ENCODE measurements at places on chromosomes 6 and 20. TPM values are rescaled to one million over a fixed set of nuclear protein-coding genes. Genes with fewer than 3 reads are reported as not detected.
A peak's percentile ranks its signal among the peaks of the same experiment; 100 is the strongest.

- no peak overlapping the region for H3K4me3 ChIP-seq
- no peaks in the 10 kb centered on the region for H3K36me3 ChIP-seq
- DNase-seq: no peak
- no peak overlapping the region for H3K27ac ChIP-seq
- H3K4me1 ChIP-seq: peaks cover 10% of the 10 kb centered on the region
Observed at GRCh38 chr6:47737406-47737805, 39.0 kb downstream of the ADGRF4 start.

The LGSN gene
- total RNA-seq: 0.30 TPM

The TRMT11 gene
- total RNA-seq: 41.8 TPM

The RAET1E gene
- 3.9 TPM for total RNA-seq

The IMPG1 gene
- not detected for total RNA-seq

DNA sequence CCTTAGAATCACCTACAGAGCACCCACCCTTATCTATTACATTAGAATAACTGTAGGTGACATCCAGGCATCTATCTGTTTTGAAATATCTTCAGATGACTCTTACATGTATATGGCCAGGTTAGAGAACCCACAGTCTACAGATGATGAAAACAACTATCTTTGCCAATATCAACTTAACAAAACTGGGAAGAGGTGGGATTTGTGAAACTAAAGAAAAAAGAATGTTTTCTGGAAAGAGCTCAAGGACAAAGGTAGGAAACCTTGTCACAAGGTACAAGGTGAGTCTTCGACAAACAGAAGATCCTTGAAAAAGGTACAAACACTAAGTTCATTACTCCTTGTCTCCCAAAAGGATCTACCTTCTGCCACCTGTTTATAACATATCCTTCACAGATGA is 47.0 kb upstream of the DST start:
- no peak overlapping the region for H3K4me3 ChIP-seq
- no peaks in the 10 kb centered on the region for H3K36me3 ChIP-seq
- no peaks in the 10 kb centered on the region for H3K27me3 ChIP-seq
- H3K4me1 ChIP-seq: peaks cover 38% of the 10 kb centered on the region

The TGM6 gene
- total RNA-seq: not detected

GRCh38 chr6:72963946-72964345 is 261.4 kb downstream of the KHDC1L start:
- DNase-seq: no peak
- no peak overlapping the region for H3K27ac ChIP-seq
- H3K4me3 ChIP-seq: no peak overlapping the region
- H3K27me3 ChIP-seq: no peaks in the 10 kb centered on the region
- peaks cover 5% of the 10 kb centered on the region for H3K4me1 ChIP-seq

DNA sequence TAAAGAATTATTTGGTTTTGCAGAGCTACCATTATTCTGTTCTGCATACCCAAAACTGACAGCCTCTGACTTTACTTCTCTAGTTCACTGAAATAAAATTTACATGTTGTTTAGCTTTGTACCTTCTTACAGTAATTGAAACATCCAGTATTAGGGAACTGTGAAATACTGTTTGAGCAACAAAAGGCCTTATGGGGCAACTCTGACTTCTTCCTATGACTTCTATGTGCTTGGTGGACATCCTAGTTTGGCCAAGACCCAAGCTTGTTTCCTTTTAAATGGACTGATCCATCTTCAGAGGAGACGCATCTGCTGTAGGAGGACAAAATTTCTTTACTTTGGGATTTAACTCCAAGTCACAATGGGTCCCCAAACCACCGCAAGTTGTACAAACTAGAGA is 44.7 kb downstream of the NR2E1 start:
- H3K4me1 ChIP-seq: no peaks in the 10 kb centered on the region
- H3K27me3 ChIP-seq: no peaks in the 10 kb centered on the region
- H3K36me3 ChIP-seq: 0 out of 2 replicates have a peak, but pooled peaks cover 2% of the 10 kb centered on the region
- DNase-seq: no peak
- H3K27ac ChIP-seq: no peak overlapping the region

The PTCHD4 gene
- 1.1 TPM for total RNA-seq

GRCh38 chr6:93859971-93860370 is 440.6 kb upstream of the EPHA7 start:
- H3K4me3 ChIP-seq: no peak overlapping the region
- no peak overlapping the region for H3K27ac ChIP-seq
- H3K4me1 ChIP-seq: no peaks in the 10 kb centered on the region
- DNase-seq: no peak
- no peaks in the 10 kb centered on the region for H3K27me3 ChIP-seq

DNA sequence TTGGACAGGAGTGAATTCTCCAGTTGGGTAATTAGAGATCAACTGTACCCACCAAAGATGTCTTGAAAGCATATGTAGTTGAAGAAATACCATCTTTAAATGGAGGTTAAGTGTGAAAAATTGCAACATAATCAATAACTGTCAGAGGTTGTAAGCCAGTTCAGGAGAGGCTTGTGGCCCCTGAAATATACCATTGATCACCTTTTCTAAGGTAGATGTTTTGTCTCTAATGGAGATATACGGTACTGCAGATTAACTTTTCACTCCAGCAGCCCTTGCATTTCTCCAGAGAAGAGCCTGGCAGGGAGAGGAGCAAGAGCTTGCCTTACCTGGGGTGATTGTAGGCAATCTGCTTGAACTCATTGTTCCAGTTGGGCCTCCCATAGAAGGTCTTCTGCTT is 48.8 kb downstream of the NOX3 start:
- DNase-seq: no peak
- no peak overlapping the region for H3K4me3 ChIP-seq
- H3K4me1 ChIP-seq: no peaks in the 10 kb centered on the region

GRCh38 chr6:109349419-109349987 is 32.8 kb downstream of the CD164 start:
- H3K4me3 ChIP-seq: no peak overlapping the region
- H3K36me3 ChIP-seq: no peaks in the 10 kb centered on the region
- peaks cover 7% of the 10 kb centered on the region for H3K4me1 ChIP-seq
- H3K27me3 ChIP-seq: no peaks in the 10 kb centered on the region
- no peak for DNase-seq
- H3K27ac ChIP-seq: no peak overlapping the region

DNA sequence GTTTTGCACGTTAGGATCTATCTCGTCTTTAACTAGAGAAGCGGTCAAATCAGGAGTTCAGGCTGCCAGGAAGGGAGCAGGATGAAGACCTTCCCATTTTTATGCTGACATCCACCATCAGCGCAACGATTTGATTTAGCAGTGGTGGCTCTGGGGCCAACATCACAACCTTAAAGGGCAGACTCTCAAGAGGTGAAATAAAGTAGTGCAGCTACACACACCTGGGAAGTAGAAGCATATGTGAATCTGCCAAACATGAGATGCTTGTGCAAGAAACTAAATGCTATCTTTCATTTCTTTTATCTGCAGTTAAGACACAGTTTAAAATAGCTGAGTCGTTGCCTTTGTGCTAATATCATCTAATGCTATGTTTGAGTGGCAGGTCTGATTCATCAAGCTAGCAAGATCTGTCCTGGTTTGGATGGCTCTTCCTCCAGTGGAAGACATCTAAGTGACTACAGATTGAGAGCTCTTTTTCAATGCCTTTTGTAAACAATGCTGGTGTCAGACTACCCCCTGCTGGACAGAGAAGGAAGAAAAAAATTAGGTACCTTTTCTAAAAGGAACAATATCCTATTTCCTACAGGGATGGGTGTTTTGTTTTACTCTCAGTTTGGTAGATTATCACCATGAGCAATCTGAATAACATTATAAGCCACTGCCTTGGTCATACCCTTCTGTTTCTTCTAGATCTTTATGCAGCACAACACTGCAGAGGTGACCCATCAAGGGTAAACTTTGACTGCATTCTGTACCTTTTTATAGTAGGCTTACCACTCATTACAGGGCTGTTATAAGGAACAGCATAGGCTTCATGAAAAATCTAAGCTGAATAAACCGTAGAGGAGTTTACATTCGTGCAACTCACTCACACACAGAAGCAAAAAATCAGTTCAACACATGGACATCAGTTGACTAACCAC is 171.6 kb upstream of the FBXL4 start:
- no peaks in the 10 kb centered on the region for H3K4me1 ChIP-seq
- no peak overlapping the region for H3K27ac ChIP-seq
- no peaks in the 10 kb centered on the region for H3K36me3 ChIP-seq
- H3K27me3 ChIP-seq: peaks cover 43% of the 10 kb centered on the region

DNA sequence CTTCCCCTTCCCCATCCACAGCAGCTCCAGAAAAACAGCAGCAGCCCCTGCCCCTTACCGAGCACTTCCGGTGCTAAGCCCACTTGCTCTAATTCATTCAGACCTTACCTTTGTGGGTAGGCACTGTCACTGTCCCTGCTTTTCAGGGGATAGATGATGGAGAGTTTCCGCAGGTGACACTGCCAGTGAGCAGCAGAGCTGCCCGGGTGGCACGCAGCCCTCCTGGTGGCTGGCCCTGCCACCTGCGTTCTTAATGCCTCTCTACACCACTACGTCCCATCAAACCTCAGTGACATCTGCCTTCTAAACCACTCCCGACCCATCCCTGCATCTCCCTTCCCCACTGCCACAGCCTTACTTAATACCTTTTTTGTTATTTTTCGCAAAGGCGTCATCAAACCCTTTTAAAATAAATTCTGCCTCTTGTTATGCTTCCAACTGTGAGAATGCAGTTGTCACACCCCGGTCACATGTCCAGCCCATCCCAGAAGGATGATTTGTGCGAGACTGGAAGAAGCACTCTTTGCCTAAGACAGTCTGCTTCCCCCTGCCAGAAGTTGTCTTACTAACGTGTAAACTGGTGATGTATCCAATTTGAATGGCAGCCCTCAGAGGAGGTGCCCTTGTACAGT is 89.7 kb downstream of the NFATC2 start:
- H3K36me3 ChIP-seq: no peaks in the 10 kb centered on the region
- no peaks in the 10 kb centered on the region for H3K27me3 ChIP-seq
- no peak overlapping the region for H3K27ac ChIP-seq
- no peak overlapping the region for H3K4me3 ChIP-seq
- no peak for DNase-seq
- H3K4me1 ChIP-seq: peaks cover 21% of the 10 kb centered on the region

DNA sequence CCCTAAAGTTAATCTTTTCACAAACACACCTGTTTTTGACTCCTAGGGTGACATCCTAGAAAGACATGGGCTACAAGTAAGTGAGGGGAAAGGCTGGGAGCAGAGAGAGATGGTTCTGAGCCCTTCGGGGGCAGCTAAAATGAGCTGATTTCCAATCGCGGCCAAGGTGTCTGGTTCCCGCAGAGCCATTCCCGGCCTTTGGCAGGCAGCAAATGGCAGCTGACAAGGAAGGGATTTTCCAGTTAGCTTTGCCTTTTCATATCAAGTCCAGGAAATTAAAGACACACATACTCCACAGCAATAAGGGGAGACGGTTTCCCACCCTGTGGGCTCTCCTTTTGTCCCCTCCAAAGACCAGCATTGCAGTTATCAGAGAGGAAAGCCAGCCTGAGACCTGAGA is 228.5 kb downstream of the ZMYND8 start:
- H3K27ac ChIP-seq: no peak overlapping the region
- DNase-seq: no peak
- H3K36me3 ChIP-seq: no peaks in the 10 kb centered on the region
- H3K4me3 ChIP-seq: no peak overlapping the region
- H3K27me3 ChIP-seq: no peaks in the 10 kb centered on the region
- peaks cover 28% of the 10 kb centered on the region for H3K4me1 ChIP-seq

GRCh38 chr20:25300496-25301170 is 52.7 kb downstream of the PYGB start:
- H3K36me3 ChIP-seq: peaks cover 3% of the 10 kb centered on the region
- H3K27ac ChIP-seq: no peak overlapping the region
- no peak overlapping the region for H3K4me3 ChIP-seq
- H3K27me3 ChIP-seq: no peaks in the 10 kb centered on the region

DNA sequence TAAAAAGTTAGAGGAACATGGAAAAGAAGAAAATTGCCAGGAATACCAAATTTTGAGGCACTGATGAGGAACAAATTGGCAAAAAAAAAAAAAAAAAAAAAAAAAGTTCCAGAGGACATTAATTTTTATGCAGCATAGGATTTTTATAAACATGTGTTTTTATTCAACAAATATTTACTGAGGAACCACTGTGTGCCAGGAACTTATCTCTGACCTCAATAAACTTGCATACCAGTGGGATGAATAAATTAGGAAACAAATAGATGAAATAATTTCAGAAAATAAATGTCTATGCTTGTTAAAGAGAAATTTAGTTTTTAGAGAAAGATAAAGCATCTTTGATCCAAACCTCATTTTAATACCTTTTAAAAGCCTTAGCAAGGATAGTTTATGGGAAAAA is 175.1 kb downstream of the PDE10A start:
- no peaks in the 10 kb centered on the region for H3K4me1 ChIP-seq
- DNase-seq: no peak
- no peaks in the 10 kb centered on the region for H3K27me3 ChIP-seq
- H3K27ac ChIP-seq: no peak overlapping the region

- no peaks in the 10 kb centered on the region for H3K4me1 ChIP-seq
- DNase-seq: no peak
- H3K27me3 ChIP-seq: no peaks in the 10 kb centered on the region
- no peaks in the 10 kb centered on the region for H3K36me3 ChIP-seq
- H3K4me3 ChIP-seq: no peak overlapping the region
Observed at GRCh38 chr6:134446218-134446848, 128.4 kb upstream of the SGK1 start.

DNA sequence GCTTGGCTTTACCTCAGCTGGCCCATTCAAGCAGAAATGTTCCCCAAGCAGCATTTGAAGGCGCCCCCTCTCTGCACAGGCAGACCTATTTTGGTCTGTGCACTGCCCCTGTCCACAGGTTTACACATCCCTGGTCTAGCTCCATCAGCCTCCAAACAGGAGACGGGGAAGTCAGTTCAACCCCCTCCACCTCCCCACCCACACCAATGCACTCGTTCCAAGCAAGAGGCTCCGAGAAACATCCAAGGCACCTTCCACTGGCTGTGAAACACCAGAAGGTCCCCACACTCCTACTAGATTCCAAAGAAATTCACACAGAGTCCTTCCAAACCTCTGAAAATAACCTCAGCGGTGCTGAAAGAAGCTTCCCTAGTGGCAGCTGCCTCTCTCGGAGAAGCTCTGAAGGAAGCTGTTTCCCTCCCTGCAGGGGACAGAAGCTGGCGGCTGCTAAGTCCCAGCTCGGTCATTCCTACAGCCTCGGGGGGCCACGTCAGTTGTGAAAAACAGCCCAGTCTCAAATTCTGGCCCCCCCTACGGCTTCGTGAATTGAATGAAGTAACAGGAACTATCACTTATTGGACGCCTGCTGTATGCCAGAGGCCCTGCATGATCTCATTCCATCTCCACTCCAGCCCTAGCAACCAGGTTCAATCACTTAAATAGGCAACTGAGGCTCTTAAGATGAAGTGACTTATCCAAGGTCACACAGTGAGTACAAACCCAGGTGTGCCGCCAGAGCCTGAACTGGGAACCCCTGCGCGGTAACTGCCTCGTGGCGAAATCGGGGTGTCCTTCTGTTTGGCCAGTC is 815 bp downstream of the SPATA2 start:
- peaks cover 13% of the 10 kb centered on the region for H3K4me1 ChIP-seq
- H3K27me3 ChIP-seq: no peaks in the 10 kb centered on the region
- DNase-seq: no peak
- H3K4me3 ChIP-seq: peak overlapping the region; percentile 99
- H3K27ac ChIP-seq: peak overlapping the region; percentile 100
- H3K36me3 ChIP-seq: peaks cover 4% of the 10 kb centered on the region
